Activated CD8-positive, alpha-beta T cell treated with anti-CD3 and anti-CD28 coated beads, Interleukin-2, amount 10 ng/mL, durations not matched to agents 7 days and 5 days (primary cell): ENCODE measurements at places on chromosomes 7 and 10. TPM values are rescaled to one million over a fixed set of nuclear protein-coding genes. Genes with fewer than 3 reads are reported as not detected.
A peak's percentile ranks its signal among the peaks of the same experiment; 100 is the strongest.

GRCh38 chr7:46652317-46652716 lies 731.2 kb upstream of the IGFBP3 start:
- DNase-seq, result no peak

The TAX1BP1 gene
- 53.1 TPM for total RNA-seq

The LIPJ gene
- total RNA-seq, result not detected

DNA sequence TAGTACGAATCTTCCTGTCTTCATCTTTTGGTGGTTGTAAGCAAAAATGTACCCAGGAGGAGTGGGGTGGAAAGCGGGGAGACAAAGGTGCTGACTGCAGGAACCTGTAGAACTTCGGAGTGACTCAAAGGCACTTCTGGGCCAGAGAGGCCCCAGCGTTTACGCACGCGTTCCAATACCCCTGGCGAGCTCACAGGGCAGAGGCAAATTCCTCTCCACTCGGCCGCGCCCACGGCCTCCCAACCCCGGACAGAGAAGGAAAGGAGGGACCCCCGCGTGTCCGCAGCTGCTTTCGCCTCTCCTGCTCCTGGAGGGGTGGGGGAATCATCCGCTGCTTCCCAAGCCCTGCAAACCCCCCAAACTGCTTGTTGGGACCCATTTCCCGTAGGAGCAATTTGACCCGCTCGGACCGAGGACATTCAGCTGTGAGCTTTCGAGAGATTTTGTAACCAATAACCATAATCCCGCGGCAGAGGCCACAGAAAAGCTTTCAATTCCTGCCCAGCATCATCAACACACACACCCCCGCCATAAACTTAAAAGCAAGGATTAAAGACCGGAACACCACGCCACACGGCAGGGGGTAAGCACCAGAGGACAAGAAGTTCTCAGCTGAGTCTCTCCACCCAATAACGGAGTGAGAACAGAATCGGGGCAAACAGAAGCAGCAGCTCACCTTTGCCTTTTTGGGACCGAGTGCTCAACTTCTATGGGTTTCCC lies 2.3 kb downstream of the IGF2BP3 start:
- DNase-seq, result no peak

The KEL gene
- 1.1 TPM for total RNA-seq

DNA sequence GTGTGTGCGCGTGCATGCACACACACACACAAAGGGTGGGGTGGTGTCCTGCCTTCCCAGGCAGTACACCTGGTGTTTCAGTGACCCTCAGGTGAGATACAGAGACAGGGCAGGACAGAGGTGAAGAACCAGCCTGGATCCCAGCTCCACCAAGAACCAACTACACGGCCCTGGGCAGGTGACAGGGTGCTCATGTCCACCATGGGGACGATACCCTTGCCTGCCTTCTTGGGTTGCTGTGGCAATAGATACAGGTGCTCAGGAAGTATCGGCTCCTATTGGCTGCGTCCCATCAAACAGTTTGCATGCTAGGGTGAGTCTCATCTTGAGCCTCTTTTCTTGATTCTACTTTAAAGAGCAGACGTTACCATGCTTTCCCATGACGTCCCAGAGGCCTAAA lies 33.7 kb upstream of the CXCL12 start:
- DNase-seq, result no peak

DNA sequence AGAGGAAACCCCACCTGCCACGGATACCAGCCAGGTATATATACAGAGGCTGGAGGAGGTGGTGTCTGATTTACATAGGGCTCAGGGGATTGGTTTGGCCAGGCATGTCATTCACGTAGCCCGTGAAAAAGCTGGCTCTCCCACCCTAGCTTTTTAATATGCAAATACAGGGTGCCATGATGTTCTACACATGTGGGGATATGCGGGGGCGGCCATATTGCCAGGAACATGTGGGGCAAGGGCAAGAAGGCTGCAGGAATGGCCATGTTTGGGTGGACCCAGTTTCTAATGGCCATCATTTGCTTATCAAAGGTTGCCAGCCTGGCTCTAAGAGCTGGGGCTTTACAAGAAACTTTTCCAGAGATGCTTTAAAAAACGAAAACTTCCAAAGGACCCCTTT lies 131.5 kb upstream of the KIF5B start:
- no peak for DNase-seq

- DNase-seq, result no peak
Observed at GRCh38 chr7:113824117-113824823, 94.5 kb downstream of the PPP1R3A start.

- DNase-seq, result no peak
Observed at GRCh38 chr7:57203161-57203791, 71.0 kb upstream of the ZNF479 start.

GRCh38 chr10:100506596-100507356 lies 12.9 kb downstream of the SEC31B start:
- DNase-seq, result no peak

The RGS10 gene
- 166 TPM for total RNA-seq

The MCM10 gene
- total RNA-seq, result 68.3 TPM

- no peak for DNase-seq
Observed at GRCh38 chr10:3658766-3659165, 126.2 kb downstream of the KLF6 start.

The FFAR4 gene
- not detected for total RNA-seq

The NKX2-3 gene
- total RNA-seq, result not detected

The COL17A1 gene
- total RNA-seq, result not detected

GRCh38 chr7:57399251-57399940 lies 50.6 kb upstream of the ZNF716 start:
- no peak for DNase-seq

DNA sequence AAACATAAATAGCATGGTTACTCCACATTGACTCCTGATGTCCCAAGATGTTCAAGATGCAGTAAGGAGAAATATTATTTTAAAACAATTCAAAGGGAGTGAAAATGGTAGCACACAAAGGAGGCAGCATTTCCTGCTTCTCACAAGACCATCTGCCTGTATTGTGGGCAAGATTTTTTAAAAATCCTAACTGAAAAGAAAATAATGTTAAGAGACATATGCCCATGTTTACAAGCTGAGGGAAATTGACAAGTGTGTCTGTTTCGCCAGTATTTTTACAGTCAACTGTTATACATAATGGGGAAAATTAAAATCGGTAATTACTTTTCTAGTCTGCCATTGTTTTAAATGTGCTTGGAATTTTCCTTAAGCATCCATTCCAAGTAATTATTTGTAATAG lies 646.2 kb upstream of the C7orf33 start:
- no peak for DNase-seq

- DNase-seq, result no peak
Observed at GRCh38 chr10:110409488-110409887, 88.2 kb upstream of the DUSP5 start.

- peak; percentile 18 for DNase-seq
Observed at GRCh38 chr7:44384586-44385433, 59.4 kb upstream of the CAMK2B start.

The SLC18A3 gene
- not detected for total RNA-seq

GRCh38 chr7:131007439-131008330 lies 273.7 kb upstream of the KLF14 start:
- DNase-seq, result peak; percentile 82

GRCh38 chr7:139054101-139054500 lies 18.3 kb upstream of the ZC3HAV1L start:
- no peak for DNase-seq

DNA sequence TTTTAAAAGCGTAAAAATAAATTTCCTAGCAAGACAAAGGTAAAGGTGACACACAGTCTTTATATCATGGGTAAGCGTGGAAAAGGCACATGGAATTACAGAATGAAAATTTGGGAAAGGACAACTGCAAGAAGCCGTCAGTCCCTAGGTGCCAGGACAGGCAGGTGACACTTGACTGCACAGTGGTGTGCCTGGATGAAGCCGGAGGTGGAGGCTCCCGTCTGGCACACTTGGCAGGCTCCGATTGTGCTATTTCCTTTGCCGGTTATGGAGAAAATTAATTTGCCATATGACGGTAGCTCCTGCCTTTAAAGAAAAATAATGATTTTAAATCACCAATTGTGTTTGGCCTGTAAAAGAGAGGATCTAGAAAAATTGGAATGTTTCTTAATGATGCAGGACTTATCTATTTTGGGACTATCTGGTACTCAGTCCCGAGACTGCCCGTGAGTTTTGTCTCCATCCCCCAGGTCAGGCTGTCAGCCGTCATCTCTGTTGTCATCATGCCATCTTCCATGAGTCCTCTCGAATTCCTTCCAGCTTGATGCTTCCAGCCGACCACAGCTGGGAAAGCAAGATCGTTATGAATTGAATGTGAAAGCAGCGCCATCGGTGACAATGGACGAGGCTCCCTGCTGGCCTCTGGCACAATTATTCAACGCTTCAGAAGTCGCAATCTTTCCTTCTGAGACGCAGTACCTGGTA lies 56.2 kb upstream of the MGMT start:
- no peak for DNase-seq

The LRRC18 gene
- total RNA-seq, result 0.16 TPM

GRCh38 chr10:55367555-55367954 lies 566.5 kb upstream of the PCDH15 start:
- DNase-seq, result no peak
